Stimulated activated CD4-positive, alpha-beta T cell treated with anti-CD3 and anti-CD28 coated beads, Interleukin-2, amount 100 ng/mL, for 24 hours (primary cell): ENCODE measurements at places on chromosomes 4 and X.
A peak's percentile ranks its signal among the peaks of the same experiment; 100 is the strongest.

GRCh38 chrX:21926527-21927278 lies 13.8 kb upstream of the SMS start:
- no peak for DNase-seq

DNA sequence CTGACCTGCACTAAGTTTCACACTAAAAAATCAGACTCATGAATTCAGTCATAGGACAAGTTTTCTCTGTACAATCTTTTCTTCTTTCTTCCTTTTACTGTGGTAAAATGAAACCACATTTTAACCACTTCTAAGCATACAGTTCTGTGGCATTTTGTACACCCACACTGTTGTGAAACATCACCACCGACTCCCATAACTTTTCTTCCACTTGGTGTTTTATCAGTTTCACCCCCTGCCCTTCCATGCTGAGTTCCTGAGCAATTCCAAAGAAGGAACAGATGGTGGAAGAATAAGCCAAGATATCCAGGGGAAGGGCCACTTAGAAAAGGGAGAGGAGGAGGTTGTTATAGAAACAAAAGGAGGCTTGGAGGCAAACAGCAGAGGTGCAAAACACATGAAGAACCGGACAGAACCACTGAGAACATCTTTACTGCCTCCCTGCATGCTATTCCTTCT lies 22.6 kb downstream of the SLC25A4 start:
- DNase-seq, result no peak

GRCh38 chr4:98446499-98447375 lies 185.6 kb downstream of the RAP1GDS1 start:
- DNase-seq, result peak; percentile 63

DNA sequence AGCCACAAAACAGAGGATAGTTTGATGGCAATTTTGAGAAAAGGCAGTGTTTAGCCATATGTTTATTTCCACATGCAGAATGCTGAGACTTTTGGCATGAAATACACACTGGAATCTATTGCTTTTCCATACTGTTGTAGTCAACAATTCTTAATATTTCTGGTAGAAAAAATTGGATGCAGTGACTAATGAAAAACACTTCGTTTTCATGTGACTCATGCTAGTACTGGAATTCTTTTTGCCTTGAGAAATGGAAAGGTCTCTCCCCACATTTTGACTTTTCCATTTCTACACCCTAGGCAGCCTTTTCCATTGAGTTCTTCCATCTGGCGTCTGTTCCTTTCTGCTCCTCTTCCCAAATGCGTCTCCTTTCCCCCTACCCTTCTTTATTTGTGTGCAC lies 425.2 kb upstream of the FTHL17 start:
- DNase-seq, result no peak

GRCh38 chrX:12979026-12979607 lies 4.2 kb downstream of the TMSB4X start:
- DNase-seq, result no peak

DNA sequence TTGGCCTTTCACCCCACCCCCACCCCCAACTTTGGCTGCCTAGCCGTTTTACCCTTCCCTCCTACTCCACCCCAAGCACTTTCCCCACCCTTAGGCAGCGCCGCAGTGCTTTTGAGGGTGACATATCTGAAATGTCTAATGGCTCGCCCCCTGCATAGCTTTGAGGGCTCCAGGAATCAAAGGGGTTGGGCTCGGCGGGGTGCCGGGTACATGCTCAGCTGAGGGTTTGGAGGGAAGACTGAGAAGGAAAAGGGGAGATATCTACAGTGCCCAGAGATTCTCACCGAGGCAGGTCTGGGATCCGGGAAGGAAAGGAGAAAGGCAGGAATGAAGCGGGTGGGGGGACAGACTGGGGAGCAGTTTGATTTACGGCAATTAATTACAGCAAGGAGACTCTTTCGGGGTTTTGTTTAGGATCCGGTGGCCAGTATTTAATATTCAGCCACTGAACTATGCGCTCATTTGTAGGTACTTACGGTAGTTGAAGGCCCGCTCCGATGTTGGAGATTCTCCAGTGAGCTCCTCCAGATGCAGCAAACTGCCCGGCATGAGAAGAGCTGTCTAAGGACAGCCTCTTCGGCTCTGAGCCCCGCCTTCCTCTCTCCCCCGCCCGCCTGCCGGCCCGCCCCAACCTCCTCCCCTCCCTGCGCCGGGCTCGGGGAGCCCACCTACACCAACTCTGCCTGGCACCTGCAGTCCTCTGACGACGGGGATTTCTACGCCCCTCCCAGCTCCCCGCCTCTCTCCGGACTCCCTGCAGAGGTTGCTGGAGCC lies at the start of gene IGSF1:
Gene IGSF1 (minus strand): TSS at position 569 of the 774 bp plus-strand sequence. CDS start 2,632 bp downstream, outside the sequence.
- no peak for DNase-seq

GRCh38 chr4:150323406-150324325 lies 245.4 kb downstream of the DCLK2 start:
- DNase-seq, result no peak

GRCh38 chrX:34927866-34928265 lies 14.7 kb upstream of the FAM47B start:
- no peak for DNase-seq

DNA sequence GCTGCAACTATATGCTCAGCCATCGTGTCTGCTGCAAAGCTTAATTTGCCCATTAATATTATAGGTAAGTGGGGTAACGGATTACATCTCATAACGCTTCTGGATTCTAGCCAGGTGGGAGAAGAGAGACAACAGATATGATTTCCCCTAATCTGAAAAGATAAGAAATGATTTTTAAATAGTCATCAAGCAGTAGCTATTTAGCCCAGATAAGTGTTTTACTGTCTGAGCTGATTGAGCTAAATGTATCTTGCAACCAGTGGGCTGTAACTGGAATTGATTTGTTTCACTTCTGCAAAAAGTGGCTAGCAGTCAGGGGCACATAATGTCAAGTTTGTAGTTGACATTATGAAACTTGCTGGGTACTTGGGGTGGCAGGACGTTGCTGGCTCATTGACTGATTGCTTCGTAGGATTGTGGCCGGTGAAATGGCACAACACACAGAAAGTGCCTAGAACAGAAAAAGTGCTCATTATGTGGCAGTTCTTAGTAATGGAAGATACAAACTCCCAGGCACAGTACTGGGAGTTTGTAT lies 18.5 kb downstream of the LAP3 start:
- no peak for DNase-seq
